Panc1 (cell line): ENCODE measurements at places on chromosomes 5 and 9.

DNA sequence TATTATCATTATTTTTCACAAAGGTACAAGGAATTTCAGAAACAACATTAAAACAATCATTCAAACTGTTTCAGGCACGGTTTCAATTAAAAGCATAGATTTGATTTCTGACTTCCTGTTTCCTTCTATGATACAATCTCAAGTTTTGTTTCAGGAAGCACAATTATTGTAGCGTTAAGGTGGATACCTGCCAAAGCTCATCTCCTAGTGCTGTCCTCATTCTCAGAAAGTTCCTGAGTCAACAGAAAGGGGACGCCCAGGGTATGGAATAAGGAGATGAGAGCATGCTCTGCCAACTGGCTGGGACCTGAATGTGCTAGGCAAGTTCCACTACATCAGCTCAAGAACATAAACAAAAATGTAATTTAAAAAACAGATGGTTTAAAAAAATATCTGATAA is 2.0 kb upstream of the TRIM14 start:
- no peak for DNase-seq

- no peak for DNase-seq
Measured at GRCh38 chr5:68428231-68428811, 212.8 kb downstream of the PIK3R1 start.

DNA sequence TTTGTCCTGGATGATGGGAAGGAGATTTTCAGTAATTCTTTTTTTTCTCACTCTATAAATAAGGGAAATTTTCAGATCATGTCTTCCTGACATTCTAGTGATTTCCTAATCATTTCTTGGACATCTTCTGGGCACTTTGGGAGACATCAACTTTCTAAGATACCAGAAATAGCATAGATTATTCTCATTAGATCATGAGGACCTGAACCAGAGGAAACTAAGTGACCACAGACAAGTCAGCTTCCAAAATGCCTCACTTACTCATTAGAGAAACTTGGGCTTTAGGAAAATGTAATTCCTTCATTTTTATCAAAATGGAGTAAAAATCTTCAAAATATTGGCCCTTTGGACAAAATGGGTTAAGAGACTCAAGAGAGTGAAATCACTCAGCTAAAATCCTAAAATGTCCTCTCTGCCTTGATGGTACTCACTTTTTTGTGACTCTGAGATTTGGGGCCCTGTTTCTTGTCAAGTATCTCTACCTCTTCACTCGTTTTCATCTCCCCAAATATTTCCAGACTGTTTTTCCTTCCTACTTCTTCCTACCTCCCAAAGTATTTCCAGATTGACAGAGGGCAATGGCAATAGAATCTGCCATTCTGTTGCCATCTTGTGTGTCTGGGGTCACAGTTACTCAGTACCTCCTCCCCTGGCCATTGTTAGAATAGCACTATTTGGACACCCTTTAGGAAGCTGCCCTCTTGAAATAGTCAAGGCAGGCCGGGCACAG is 194.5 kb downstream of the NR3C1 start:
- peak; percentile 2 for DNase-seq

- no peak for DNase-seq
Measured at GRCh38 chr9:133701981-133702797, 36.0 kb downstream of the SARDH start.

DNA sequence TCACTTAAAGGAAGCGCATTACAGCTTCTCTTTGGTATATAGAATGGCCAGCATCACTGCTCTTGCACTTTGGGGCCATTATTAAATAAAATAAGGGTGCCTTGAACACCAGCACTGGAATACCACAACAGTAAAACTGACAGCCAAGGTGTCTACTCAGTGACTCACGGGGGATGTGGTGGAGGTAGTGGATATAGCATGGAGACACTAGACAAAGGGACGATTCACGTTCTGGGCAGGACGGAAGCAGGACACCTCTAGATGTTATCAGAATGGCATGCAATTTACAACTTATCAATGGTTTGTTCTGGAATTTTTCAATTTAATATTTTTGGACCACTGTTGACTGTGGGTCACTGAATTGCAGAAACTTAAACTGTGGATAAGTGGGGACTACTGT is 32.9 kb upstream of the PDE8B start:
- no peak for DNase-seq

DNA sequence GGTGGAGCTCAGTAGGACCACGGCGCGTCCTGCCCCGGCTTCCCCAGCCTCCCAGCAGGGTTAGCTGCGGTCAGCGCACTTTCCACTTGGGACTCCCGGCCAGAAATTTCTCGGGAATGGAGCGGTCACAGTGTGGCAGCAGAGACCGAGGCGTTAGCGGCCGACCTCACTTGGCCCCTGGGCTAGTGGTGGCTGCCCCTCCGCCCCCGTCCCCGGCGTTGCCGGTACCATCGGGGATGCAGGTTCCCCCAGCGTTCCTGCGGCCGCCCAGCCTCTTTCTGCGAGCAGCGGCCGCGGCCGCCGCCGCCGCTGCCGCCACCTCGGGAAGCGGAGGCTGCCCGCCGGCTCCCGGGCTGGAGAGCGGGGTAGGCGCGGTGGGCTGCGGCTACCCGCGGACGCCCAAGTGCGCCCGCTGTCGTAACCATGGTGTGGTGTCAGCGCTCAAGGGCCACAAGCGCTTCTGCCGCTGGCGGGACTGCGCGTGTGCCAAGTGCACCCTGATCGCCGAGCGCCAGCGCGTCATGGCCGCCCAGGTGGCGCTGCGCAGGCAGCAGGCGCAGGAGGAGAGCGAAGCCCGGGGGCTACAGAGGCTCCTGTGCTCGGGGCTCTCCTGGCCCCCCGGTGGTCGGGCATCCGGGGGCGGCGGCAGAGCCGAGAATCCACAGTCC is 460 bp downstream of the DMRTA1 start:
- no peak for DNase-seq

DNA sequence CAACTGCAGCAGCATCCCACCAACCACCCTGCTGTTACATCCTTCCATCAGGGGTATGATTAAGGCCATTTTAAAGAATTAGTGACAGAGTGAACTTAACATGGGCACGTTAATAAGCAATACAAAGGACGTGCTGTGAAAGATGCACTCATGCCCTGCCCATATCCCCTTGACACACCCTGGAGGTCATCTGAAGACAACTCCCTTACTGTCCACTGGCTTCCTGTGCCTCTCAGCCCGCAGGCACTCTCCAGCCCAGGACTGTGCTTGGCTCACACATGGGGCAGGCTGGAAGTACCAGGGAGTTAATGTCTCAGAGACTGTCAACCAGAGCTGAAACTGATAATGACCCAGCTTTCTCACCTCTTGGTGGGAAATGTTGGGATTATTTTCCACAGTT is 81.8 kb downstream of the TRIM36 start:
- no peak for DNase-seq

GRCh38 chr9:117714282-117714681 is 10.1 kb downstream of the TLR4 start:
- no peak for DNase-seq

GRCh38 chr9:13606586-13606985 is 327.1 kb upstream of the MPDZ start:
- no peak for DNase-seq

- DNase-seq = no peak
Measured at GRCh38 chr5:149646564-149646963, 65.3 kb downstream of the ARHGEF37 start.

DNA sequence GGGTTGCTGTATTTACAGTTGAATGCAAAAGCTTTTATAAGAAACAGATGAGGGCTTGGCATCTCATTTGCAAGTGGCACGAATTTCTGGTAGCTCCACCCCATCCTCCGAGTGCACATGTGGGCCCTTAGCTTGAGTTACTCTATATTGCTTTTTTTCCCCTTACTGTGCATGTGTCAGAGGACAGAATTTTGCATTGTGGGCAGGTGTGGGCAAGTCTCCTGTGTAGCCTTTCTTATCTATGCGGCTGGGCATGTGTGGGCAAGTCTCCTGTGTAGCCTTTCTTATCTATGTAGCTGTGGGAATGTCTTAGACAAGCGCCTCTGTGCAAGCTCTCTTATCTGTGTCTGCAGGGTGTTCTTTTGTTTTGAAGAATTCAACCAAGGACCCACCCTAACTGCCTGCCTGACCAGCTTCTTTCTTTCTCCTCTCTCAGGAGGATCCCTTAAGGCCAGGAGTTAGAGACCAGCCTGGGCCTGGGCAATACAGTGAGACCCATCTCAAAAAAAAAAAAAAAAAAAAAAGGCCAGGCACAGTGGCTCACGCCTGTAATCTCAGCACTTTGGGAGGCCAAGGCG is 34.1 kb upstream of the SIL1 start:
- DNase-seq = no peak
